ENCODE measurements at places on chromosomes 6 and 20.

DNA sequence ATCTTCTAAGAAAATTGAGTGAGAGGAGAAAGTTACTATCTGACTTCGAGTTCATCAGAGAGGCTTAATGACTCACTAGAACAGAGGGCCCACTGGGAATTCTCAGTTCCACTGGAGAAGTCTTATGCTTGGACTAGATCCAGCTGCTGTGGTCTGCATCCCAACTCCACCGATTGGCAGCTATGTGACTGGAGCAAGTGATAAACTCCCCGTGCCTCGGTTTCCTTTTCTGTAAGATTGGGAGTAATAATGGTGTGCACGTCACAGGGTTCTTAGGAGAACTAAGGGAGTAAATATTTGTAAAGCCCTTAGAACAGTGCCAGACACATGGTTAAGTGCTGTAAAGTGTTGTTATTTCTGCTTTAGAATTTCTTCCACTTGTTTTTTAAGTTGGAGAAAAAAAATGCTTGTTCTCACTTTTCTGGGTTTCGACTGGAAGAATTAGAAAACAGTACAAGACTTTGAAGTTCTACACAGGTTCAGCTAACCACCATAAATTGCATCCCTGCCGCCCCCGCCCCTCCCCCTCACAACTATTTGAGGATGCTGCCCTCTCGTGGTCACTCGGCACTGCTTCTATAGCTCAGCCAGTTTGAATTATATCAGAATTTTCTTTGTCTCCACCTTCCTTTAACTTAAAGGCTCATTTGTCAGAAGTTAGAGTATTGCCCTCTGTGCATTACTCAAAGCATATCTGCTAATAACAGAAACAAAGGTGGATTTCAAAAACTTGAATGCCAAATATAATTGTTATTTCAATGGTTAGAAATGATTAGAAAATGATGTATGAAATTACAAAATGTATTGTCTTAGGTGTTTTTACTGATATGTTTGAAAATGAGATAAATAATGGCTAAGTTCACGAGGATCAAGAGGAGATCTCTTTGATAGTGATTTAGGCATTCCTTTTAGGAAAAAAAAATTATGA is 95.0 kb upstream of the IFNGR1 start:
- DNase-seq: peak; percentile 85

DNA sequence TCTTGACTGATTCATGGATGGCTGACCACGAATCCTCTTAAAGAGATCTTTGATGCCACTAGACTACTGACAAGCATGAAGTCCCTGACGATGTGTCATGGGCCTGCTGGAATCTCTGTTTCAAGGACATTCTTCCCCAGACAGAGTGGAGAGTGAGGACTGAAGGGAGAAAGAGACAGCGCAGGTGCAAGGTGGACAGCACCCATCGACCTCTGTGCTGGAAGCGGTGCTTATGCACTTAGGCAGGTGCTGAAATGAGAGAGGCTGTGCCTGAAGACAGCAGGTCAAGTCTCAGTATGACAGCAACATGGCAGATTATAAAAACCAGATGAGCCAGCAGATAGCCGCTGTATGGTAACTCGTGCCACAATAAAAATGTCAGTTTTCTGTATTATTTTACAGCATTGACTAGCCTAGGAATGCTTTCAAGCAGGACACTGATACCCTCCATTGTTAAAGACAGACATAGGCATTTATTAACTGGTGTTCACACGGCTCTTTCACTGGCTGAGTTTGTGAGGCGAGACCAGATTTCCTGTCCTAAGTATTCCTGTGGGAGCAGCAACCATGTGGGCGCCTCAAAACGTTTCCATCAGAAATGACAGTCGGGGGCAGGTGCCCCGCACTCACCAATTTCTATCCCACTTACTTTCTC is 47.5 kb downstream of the FOXC1 start:
- no peak for DNase-seq

GRCh38 chr6:89350281-89350966 is 2.1 kb downstream of the UBE2J1 start:
- peak; percentile 82 for DNase-seq

- no peak for DNase-seq
These were observed 238.5 kb downstream of the FARS2 start for GRCh38 chr6:5499644-5500306.

DNA sequence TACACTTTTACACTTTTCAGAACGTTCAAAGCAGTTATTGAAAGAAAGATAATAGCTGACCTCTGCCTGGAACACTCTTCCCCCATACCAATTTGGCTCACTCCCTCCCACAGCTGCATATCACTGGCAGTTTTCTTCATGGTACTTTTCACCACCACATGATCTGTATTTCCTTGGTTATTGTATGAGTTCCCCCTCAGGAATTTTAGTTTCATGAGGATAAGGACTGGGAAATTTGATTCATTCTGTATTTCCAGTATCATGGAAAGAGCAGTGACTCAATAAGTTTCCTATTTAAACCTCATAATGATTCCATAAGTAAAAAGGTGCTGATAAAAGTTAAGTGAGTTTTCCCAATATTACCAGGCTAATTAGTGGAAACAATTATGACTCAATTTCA is 16.0 kb downstream of the HTR1B start:
- DNase-seq: no peak

- DNase-seq: no peak
These were observed 243.9 kb downstream of the PKHD1 start for GRCh38 chr6:51843456-51844056.

DNA sequence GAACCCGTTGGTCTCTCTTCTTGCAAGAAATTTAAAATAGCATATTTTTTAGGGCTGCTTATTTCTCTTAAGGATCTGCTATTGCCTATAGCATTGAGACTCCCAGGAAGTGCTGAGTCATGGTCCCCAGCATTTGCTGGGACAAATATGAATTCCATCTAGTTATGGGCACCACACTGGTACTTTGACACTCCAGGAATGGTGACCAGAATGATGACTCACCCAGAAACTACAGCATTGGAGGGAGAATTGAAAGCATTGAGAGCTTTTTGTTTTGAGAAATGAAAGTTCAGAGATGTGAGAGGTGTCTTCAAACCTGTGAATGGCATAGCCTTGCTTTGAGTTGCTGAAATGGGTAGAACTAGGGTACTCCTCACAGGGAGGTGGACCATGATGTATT is 699.7 kb downstream of the DHX35 start:
- no peak for DNase-seq

GRCh38 chr6:146224449-146224848 is 195.6 kb downstream of the GRM1 start:
- no peak for DNase-seq

- no peak for DNase-seq
These were observed 37.0 kb upstream of the MYL9 start for GRCh38 chr20:36504295-36504694.

GRCh38 chr6:31197559-31198305 is 27.2 kb upstream of the POU5F1 start:
- peak; percentile 95 for DNase-seq

DNA sequence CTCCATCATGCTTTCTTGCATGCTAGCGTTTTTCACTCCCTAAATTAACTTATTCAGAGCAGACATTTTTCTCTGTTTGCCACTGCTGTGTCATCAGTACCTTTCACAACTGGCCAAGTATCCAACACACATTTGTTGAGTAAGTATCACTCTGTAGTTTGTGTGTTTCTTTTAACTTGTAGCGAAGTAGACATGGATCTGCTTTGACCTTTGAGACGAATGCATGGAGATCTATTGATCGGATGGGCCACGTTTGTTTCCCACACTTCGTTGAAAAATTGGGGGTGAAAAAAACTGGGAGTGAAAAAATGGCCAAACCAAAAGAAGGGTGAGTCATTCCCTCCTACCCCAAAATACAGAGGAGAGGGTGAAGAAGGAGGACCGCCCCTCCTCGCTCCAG is 12.9 kb upstream of the SLC9A8 start:
- no peak for DNase-seq

DNA sequence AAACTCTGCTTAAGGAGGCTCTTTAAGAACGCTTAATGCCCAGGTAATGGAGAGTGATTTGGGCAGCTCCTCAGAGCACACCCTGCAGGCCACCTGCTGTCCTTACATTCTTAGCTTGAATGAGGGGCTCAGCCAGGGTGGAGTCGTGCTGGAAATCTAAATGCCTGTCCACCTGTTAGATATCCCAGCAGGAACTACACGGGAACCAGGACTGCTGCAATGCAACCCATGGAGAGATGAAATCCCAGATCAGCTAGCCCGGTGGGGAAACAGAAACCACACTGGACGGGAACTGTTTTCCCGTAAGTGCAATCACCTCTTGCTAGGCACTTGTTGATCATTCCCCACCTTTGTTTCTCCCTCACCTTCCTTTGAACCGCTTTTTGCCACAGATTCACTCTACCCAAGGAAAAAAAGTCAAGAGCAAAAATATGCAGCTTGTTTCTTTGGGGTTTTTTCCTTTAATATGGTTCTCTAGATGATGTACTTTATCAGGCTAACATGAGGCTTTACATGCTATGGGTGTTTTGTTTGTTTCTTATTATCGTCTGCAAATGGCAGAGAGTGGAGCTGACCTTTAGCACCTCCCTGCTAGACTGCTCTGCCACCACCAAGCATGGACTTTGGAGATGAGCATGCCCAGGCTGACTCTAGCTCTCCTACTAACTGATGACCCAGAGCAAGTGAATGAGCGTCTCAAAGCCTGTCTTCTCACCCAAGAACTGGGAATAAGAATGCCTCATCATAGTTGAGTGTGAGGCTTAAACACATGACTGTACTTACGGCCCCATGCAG is 125.9 kb upstream of the TNFAIP3 start:
- no peak for DNase-seq

- peak; percentile 14 for DNase-seq
These were observed 531.3 kb upstream of the JAG1 start for GRCh38 chr20:11204926-11205768.

DNA sequence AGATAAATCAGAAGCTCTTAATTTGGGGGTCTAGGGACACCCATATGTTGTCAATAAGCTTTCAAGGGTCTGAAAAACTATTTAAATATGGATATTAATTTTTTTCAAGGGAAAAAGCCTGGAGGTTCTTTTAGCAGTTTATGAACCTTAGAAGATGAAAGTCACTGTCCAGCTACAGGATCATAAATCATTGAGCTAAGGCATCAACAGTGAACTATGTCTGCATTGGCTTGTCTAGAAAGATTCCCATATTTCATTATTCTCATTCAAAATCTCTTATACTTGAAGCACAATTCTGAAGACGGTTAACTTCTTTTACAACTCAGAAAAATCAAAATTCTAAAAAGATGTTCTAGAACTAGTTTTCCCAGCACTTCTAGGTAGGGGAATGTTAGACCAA is 34.9 kb upstream of the SNX9 start:
- no peak for DNase-seq

DNA sequence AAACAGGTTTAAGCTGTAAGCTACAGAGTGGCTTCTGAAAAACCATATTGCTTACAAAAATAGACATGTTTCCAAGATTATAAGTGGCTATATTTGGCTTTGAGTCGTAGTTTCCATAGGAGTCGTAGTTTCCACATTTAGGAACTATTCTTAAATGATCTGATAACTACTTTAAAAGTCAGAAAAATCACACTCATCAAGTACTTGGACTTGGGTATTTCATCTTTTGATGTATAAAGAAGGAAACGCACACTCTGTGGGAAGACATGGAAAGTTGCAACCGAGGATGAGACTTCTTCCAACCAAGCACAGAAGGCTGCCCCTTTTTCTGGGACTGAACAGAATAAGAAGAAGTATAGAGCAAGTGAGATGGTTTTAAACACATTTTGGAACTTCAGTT is 118.3 kb downstream of the KHDRBS2 start:
- no peak for DNase-seq

DNA sequence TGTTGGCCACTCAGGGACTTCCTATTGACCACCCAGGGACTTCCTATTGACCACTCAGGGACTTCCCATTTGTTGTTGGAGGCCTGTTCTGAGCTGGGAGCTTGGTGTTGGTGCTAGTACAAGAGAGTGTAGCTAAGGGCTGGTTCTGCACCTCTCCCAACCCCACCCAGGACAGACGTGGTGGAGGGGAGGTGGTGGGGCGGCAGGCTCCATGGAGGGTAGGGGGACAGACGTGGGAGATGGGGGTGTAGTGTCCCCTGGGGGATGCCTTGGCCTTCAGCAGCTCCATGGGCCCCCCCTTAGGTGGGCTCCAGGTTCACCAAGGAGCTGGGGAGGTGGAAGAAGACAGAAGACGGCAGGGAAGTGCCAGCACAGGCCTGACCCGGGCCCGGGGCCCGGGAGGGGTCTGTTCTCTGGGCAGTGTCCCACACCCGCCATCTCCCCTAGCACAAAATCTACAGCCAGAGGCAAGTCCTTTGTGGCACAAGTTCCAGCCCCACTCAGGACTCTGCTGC is 33.9 kb downstream of the CHRNA4 start:
- DNase-seq: no peak

DNA sequence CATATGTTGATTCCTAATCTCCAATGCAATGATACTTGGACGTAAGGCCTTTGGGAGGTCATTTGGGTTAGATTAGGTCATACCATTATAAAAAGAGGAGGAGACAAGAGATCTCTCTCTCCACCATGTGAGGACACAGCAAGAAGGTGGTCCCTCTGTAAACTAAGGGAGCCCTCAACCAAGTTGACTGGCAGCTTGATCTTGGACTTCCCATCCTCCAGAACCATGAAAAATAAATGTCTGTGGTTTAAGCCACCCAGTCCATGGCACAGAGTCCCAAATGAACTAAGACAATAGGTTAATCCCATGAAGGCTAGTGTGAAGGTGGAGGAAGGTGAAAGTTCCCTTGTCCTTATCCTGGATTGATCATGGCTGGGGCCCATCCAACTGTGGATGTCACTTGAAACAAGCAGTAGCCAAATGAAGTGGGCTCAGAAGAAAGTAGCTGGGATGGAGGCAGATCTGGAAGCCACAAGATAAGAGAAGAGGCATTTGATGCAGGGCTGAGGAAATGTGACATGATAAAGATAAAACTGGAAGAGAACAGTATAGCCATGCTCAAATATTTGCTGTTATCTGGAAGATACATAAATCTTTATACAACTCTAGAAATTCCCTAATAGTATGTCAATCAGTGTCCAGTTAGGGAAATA is 99.9 kb downstream of the BANF2 start:
- DNase-seq: no peak

DNA sequence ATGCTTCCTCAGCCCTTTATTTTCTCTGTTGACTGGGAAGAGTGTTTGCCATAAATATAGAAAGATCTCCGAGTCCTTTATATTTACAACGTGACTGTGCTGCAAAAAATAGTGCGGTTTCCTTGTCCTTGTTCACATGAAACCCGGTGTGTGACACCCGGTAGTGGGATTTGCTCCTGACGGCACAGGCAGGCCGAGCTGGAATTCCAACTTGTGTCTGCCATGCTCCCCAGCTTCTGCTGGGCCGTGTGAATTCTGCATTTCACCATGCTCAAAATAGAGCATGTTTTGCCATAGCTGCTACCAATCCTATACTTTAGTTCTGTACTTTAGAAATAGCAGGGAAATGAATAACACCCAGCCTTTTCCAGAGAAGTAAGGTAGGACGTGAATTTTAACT is 60.3 kb upstream of the PDE10A start:
- no peak for DNase-seq

DNA sequence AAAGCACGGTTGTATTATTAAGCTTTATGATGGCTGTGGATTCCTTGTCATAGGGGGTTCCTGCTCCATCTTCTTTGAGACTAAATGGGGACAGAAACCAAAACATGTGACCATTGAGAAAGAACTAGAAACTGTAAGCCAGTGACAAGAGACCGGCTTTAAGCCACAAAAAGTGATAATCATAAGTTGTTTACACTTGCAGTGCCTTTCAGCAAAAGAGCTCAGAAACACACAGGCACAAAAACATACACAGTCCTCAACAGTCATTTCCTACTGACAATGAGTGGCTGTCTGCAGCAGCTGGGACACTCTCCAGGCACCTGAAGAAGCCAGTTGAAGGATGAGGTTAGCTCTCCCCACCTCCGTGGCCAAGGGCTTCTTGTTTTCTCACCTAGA is 20.0 kb upstream of the UBE2J1 start:
- DNase-seq: no peak

- DNase-seq: no peak
These were observed 4.4 kb upstream of the SLC35B3 start for GRCh38 chr6:8439601-8440268.

All from B cell (primary cell).